ENCODE measurements at places on chromosomes 6 and 20. TPM values are rescaled to one million over a fixed set of nuclear protein-coding genes. Genes with fewer than 3 reads are reported as not detected.

Gene CDSN
- total RNA-seq = not detected

DNA sequence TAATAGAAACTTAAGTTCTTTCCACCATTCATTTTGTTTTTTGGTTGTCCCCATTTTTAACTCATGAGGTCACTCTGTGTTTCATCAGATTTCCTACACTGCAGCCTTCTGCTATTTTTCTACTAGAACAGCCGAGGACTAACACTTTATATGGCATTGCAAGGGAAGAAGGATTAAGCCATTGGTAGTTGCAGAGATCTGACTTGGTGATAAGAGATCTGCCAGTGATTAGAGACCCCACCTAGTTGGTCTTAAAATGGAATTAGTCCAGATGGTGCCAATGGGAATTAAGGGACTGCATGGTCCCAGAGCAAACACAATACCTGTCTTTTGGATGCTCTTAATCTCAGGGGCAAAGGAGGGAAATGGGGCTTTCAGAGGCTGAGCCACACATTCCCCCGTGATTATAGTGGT is 125.5 kb upstream of the TMEM170B start:
- H3K4me1 ChIP-seq = no peaks in the 10 kb centered on the region
- no peak for DNase-seq
- no peaks in the 10 kb centered on the region for H3K27me3 ChIP-seq
- H3K36me3 ChIP-seq = no peaks in the 10 kb centered on the region

DNA sequence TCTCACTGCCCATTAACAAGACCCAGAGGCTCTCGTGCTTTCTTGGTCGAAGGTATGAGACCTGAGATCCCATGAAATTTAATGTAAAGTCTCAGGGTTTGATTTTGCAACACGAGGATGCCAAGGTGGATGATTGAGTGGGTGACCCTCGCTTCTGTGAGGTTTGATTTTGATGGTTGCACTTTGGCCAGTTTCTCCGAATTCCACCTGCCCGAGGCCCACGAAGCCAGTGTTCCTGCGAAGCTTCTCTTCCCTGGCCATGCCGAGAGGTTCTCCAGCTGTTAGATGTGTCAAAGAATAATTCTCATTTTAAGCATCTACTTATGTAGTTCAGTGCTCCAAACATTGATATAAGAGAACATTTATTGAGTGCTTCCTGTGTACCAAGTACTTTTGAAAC is at the start of gene KIF25:
Gene KIF25, plus strand, starts transcription at position 30 of the 400 bp plus-strand sequence. CDS start 31,915 bp downstream, outside the sequence.
- no peak within 1 kb of the TSS for H3K4me3 ChIP-seq
- no peaks in the 10 kb centered on the region for H3K27me3 ChIP-seq
- no peaks in the 10 kb centered on the region for H3K4me1 ChIP-seq

DNA sequence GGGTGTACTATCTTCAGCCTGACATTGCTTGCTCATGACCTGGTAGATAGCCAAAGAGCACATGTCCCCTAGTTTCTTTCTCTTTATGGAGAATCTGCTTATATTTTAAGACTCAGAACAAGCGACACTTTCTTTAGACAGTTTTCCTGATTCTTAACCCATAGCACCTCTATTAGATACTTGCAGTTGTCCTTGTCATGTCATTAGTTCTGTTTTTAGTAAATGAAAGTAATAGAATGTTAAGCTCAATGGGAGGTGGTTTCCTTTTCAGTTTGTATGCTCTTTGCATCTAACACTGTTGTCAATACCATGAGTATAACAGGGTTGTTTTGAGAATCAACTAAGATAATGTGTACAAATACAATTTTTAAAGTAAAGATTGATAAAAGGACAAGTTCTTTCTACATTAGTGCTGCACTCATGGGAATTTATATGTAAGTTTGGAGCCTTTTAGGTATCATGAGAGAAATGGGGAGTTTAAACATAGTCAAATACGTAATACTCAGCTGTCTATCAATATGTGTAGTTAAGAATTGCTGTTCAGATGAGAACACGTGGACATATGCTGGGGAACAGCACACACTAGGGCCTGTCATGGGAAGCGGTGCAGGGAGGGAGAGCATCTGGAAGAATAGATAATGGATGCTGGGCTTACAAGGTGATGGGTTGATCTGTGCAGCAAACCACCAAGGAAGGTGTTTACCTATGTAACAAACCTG is 124.3 kb downstream of the GRM1 start:
- no peaks in the 10 kb centered on the region for H3K36me3 ChIP-seq
- no peaks in the 10 kb centered on the region for H3K27me3 ChIP-seq
- no peak for DNase-seq
- H3K4me1 ChIP-seq = no peaks in the 10 kb centered on the region
- H3K4me3 ChIP-seq = no peak overlapping the region
- H3K27ac ChIP-seq = no peak overlapping the region

DNA sequence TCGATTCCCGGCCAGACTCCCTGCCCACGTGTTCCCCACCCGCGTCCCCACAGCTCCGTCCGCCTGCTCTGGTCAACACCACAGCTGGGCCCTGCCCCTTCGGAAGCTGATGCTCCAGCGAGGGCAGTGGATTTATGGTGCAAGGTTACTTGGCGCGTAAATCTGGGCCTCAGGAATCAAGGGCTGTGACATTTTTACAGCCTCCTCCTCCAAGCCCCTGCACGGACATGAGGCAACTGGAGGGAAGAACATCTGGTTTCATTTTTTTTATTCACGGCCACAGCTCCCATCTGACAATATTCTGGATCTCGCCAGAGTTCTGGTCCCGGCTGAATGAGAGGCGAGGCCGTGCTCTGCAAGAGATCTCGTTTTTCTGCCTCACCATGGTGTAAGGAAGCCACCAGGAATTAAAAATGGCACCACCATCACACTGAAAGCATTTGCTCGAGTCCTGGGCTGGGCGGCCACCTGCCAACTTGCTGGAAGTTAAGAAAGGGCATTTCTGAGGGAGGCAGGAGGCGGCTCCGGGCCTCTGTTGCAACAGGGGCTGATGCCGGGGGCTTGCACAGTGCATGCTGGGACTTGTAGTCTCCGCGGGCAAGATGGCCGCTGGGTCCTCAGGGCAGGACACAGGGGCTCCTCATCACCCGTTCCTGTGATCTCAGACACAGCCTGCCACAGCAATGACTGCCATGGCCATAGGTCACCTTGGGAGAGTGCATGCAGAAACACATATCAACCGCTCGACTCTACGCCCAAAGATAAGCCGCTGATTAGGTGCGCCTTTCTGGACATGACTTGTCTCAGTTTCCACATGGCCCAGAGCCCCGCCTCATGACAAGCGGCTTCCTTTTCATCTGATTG is 148.5 kb downstream of the LY86 start:
- no peaks in the 10 kb centered on the region for H3K36me3 ChIP-seq
- peak overlapping the region; percentile 64 for H3K27ac ChIP-seq
- H3K4me1 ChIP-seq = peaks cover 23% of the 10 kb centered on the region
- no peaks in the 10 kb centered on the region for H3K27me3 ChIP-seq
- peak overlapping the region; percentile 0 for H3K4me3 ChIP-seq

GRCh38 chr20:16405254-16405653 is 168.0 kb downstream of the KIF16B start:
- H3K4me3 ChIP-seq = no peak overlapping the region
- H3K27me3 ChIP-seq = no peaks in the 10 kb centered on the region
- DNase-seq = no peak
- H3K4me1 ChIP-seq = no peaks in the 10 kb centered on the region

DNA sequence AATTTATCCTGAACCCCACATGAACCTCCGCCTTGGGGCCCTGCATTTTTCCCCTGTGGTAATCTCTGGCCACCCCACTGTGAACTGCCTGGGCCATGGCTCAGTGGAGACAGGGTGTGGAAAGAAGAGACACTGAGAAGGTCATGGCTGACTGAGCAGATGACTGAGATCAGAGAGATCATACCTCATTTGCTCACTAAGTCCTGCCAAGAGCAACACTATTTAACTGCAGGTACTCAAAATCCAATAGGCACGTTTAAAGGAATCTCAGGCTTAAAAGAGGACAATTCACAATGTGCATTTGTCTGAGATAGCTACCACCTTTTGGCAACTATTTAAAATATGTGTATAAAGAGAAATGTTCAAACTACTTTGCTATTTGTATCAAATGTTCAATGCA is 305.0 kb downstream of the GMDS start:
- H3K36me3 ChIP-seq = no peaks in the 10 kb centered on the region
- H3K27me3 ChIP-seq = no peaks in the 10 kb centered on the region
- no peak overlapping the region for H3K4me3 ChIP-seq
- H3K27ac ChIP-seq = no peak overlapping the region
- DNase-seq = no peak
- H3K4me1 ChIP-seq = no peaks in the 10 kb centered on the region

DNA sequence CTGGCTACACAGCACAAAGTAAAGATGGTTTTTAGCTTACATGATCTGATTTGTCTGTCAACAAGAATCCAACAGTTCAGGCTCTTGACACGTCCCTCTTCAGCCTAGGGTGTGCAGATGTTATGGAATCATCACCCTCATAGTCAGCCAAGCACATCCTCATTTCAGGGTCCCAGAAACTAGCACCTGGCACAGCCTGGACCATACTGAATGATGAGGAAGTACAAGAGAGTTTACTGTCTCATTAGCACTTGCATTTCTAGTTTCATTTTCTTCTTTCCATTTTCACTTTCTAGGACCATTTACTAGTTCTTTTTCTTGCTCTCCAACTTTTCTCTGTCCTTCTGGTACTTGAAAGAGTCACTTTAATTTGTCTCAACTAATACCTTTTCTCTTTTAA is 6.5 kb downstream of the RIPOR2 start:
- H3K36me3 ChIP-seq = no peaks in the 10 kb centered on the region
- DNase-seq = no peak
- no peak overlapping the region for H3K4me3 ChIP-seq
- no peaks in the 10 kb centered on the region for H3K4me1 ChIP-seq
- H3K27ac ChIP-seq = no peak overlapping the region

- no peaks in the 10 kb centered on the region for H3K27me3 ChIP-seq
- no peaks in the 10 kb centered on the region for H3K36me3 ChIP-seq
- H3K4me3 ChIP-seq = no peak overlapping the region
- no peak overlapping the region for H3K27ac ChIP-seq
These were observed 286.6 kb downstream of the TENT5A start for GRCh38 chr6:81465859-81466258.

GRCh38 chr6:90263633-90264032 is 33.0 kb downstream of the BACH2 start:
- H3K4me3 ChIP-seq = no peak overlapping the region
- H3K36me3 ChIP-seq = no peaks in the 10 kb centered on the region
- no peak for DNase-seq

DNA sequence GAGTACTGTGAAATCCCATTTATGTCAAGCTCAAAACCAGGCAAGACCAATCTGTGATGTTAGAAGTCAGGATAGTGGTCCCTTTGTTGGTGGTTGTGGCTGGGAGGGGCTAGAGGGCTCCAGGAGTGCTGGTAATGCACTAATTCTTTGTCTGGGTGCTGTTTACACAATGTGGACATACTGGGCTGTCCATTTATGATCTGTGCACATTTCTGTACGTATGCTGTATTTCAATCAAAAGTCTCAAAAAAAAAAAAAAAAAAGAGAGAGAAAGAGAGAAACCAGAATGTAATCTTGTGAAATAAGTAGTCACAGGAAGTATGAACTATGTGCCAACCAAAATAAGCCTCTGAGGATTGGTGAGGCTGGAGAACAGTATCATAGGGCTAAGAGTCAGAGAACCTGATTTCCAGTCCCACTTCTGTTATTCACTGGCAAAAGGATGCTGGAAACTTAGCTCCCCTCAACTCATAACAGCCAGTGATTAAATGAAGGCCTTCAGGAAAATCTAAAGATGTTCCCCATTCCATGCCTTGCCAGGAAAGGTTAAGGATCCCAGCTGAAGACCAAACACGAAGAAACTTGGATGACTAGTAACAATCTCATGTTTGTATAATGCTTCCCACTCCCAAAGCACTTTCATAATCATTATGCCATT is 19.6 kb upstream of the TRAM2 start:
- no peaks in the 10 kb centered on the region for H3K36me3 ChIP-seq
- no peak overlapping the region for H3K27ac ChIP-seq
- H3K4me3 ChIP-seq = no peak overlapping the region
- H3K27me3 ChIP-seq = no peaks in the 10 kb centered on the region
- peaks cover 15% of the 10 kb centered on the region for H3K4me1 ChIP-seq

All from adrenal gland (tissue), 19 donors.